NCI-H187 (cell line): ENCODE measurements at places on chromosomes 4 and X.

- no peak for DNase-seq
Observed at GRCh38 chr4:8201321-8201781, 2.3 kb downstream of the SH3TC1 start.

GRCh38 chrX:77768787-77769186 lies 17.2 kb downstream of the ATRX start:
- no peak for DNase-seq

DNA sequence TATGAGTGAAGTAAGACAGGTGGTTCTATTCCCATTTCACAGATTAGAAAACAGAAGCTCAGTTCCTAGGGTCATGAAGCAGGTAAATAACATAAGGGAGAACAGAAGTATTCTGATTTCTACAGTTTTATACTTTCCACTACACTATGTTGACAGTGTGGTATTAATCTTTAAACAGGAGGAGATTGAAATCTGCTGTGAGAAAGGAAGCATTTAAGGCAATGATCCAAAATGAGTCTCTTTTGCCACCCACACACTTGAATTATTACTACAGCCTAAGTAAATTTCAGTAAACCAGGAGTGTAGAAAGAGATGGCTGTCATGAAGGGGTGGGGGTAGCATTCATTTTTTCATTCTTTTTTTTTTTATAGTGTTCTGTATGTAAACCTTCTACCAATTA lies 893.0 kb downstream of the C4orf33 start:
- DNase-seq: no peak

DNA sequence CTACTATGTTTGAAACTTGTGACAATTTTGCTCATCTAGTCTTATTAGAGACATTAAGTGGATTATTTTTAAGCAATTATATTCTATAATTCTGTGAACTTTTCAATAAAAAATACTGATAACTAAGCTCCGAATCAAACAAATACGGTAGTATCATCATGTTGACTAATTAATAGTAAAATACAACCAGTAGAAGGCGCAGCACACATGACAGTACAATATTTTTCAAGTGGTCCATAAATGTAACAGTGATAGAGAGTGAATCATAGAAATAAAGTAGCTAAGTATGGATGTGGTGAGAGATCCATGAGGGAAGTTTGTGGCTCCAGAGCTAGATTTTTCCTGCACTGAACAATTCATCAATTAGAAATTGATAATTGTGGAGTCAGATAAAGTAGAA lies 666.2 kb downstream of the KCTD8 start:
- DNase-seq: no peak
